GM12891 (cell line): ENCODE measurements at places on chromosomes 13 and 19.
A peak's percentile ranks its signal among the peaks of the same experiment; 100 is the strongest.

DNA sequence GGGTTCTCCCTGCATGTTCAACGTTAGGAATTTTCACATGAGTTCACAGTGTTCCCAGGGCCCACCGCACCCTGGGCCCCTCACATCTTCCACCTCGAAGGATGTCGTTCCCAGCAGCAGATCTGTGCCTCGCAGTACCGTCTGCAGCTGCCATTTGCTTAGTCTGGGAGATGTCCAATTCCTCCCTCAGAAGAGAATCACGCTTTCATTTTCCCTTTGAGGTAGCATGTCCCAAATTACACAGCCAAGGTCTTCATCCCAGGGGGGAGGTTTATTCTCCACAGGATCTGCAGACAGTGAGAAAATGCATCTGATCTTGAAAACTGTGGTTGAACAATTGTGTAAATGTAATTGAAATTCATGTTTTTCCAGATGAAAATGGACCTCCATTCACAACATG, 150.2 kb downstream of the DCT start:
- DNase-seq = no peak

- DNase-seq = no peak
Measured at GRCh38 chr19:56740501-56740900, 68.9 kb upstream of the ZNF835 start.

DNA sequence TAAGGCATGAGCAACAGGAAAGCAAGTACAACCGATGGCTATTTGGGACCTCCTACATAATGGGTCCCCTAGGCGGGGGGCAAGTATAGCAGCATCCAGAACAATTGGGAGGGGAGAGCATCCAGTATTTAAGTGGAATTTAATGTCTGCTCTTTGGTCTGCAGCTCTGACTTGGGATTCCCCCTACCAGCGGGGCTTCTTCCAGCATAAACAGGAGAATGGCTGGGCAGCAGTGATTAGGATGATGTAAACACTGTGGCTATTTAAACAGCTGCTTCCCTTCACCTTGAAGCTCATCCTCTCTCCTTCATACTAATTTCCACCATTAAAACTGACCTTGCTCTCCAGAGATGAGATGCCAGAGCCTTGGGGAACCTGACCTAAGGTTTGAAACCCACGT, 73.9 kb upstream of the OXGR1 start:
- DNase-seq = no peak

DNA sequence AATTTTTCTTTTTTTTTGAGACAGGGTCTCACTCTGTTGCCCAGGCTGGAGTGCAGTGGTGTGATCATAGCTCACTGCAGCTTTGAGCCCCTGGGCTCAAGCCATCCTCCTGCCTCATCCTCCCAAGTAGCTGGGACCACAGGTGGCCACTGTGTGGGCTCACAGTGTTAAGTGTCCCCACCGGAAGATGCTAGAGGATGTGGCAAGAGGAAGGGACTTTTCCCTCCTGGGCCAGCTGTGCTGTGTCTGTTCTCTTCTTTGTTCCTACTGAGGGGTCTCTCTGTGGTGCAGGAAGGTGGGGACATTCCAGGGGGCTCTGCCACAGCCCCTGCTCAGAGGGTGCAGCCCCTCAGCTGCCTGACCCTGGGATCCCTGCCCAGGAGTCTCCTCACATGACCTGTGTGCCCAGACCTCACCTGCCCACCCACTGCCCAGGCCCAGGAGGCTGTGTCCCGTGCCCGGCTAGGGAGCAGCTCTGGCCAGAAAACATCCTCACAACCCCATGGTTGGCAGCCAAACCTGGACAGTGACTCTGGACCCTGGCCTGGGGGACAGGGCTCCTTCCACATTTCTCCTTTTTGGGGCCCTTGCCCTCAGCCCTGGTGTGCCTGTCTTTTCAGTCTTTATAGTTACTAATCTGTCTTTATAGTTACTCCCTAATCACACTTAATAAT, 14.4 kb upstream of the ANKRD10 start:
- no peak for DNase-seq

GRCh38 chr19:20164456-20164855, 2.6 kb upstream of the ZNF486 start:
- DNase-seq = no peak

DNA sequence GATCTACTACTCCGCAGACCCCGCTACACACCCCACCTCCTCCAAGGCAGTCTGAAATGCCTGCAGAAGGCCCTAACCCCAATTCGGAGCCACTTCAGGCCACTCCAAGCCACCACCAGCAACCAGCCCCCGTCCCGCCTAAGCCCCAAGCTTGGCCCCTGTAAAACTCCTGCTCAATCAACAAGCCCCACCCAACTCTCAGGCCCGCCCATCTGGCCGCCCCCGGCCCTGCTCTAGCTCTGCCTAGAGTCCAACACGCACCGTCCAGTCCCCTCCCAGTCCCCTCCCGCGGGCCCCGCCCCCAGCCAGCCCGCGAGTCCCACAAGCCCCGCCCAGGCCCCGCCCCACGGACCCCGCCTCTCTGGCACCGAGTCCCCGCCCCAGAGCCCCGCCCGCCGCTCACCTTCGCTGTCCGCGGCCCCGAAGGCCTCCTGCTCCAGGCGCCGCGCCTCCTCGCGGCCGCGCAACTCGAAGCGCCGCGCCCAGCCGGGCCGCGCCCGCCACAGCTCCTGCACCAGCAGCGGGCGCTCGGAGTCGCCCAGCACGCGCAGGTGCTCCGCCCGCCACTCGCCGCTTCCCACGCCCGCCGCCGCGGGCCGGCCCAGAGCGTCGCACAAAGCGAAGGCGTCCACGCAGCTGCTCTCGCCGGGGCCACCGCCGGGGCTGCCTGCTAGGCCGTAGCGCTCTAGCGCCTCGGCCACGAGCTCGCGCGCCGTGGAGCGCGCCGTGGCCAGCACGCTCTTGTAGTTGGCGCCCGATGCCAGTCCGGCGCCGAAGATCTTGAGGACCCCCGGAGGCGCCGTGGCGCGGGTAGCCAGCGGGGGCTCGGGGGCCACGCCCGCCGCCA, 1.6 kb downstream of the RASIP1 start:
- peak; percentile 98 for DNase-seq

- DNase-seq = no peak
Measured at GRCh38 chr13:73901324-73902068, 232.7 kb downstream of the KLF12 start.

GRCh38 chr19:50669302-50670101, 20.3 kb downstream of the C19orf81 start:
- no peak for DNase-seq
